ENCODE measurements at places on chromosomes 4 and X.

DNA sequence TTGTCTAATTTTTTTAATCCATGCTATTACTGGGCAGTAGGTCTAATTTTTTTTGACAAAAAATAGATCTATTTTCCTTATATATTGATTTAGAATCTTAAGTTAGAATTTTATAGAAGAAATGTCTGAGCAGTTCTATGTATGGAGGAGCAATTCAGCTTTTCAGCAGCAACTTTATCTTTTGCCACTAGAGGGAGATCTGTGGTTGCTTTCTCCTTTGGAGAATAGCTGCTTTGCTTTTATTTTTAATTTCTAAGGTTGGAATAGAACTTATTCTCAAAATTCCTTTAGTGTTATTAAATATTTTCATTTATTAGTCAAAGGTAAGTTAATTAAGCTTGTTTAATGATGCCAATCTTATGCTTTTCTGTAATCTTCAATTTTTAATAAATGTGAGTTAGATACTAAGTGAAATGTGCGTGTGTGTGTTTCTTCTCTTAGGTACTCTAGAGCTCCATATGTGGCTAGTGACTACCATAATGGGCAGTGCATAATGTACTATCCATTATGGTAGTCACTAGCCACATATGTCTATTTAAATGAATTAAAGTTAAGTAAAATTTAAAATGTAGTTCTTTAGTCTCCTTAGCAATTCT is 29.3 kb downstream of the FAM199X start:
- H3K4me1 ChIP-seq: no peaks in the 10 kb centered on the region
- no peaks in the 10 kb centered on the region for H3K27me3 ChIP-seq
- no peaks in the 10 kb centered on the region for H3K36me3 ChIP-seq

- H3K27ac ChIP-seq: no peak overlapping the region
- H3K36me3 ChIP-seq: no peaks in the 10 kb centered on the region
- H3K4me1 ChIP-seq: no peaks in the 10 kb centered on the region
- DNase-seq: no peak
- H3K27me3 ChIP-seq: no peaks in the 10 kb centered on the region
Measured at GRCh38 chr4:139208404-139208945, 31.5 kb upstream of the ELF2 start.

DNA sequence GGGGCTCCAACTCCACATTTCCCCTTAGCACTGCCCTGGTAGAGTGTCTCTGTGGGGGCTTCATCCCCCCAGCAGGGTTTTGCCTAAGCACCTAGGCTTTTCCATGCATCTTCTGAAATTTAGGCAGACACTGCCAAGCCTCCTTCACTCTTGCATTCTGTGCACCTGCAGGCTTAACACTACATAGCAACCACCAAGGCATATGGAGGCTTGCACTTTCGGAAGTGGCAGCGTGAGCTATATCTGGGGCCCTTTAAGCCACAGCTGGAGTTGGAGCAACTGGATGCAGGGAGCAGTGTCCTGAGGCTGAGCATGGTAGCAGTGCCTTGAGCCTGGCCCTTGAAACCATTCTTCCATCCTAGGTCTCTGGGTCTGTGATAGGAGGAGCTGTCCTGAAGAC is 214.8 kb upstream of the RPL34 start:
- DNase-seq: no peak
- H3K27me3 ChIP-seq: no peaks in the 10 kb centered on the region
- H3K27ac ChIP-seq: no peak overlapping the region
- no peaks in the 10 kb centered on the region for H3K36me3 ChIP-seq

- peaks cover 6% of the 10 kb centered on the region for H3K36me3 ChIP-seq
- DNase-seq: no peak
- no peak overlapping the region for H3K27ac ChIP-seq
- no peaks in the 10 kb centered on the region for H3K4me1 ChIP-seq
- no peak overlapping the region for H3K4me3 ChIP-seq
- no peaks in the 10 kb centered on the region for H3K27me3 ChIP-seq
Measured at GRCh38 chr4:94635177-94635576, 122.6 kb upstream of the BMPR1B start.

DNA sequence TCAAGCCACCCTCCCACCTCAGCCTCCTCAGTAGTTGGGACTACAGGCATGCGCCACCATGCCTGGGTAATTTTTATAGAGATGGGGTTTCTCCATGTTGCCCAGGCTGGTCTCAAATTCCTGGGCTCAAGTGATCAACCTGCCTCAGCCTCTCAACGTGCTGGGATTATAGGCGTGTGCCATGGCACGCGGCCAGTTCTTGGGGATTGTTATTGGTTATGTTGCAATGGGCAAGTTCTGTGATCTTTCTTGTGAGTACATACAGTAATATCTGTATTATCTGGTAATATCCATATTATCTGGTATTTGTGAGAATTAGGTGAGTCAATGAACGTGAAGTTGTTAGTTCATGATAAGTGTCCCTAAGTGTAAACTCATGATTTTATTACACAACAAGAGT is 90.3 kb upstream of the TBL1X start:
- no peak for DNase-seq
- H3K27me3 ChIP-seq: peaks cover 12% of the 10 kb centered on the region
- no peak overlapping the region for H3K27ac ChIP-seq
- no peak overlapping the region for H3K4me3 ChIP-seq
- H3K36me3 ChIP-seq: no peaks in the 10 kb centered on the region

DNA sequence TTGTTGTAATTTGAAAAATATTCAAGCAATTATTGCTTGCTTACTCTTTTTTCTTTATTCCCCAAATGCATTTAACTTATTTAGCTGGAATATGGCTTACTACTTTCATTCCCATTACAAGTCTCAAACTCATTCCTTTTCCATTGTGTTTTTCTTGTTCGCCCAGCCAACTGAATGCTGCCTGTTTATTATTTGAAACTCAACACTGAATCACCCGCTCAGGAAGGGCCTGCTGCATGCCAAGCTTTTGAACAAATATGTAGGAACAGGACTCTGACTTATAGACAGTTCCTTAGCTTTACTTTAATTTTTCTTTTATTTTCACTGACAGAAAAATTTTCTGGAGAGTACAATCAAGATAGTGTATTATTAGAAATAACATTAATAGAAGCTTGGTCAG is 12.9 kb downstream of the PCDH18 start:
- no peaks in the 10 kb centered on the region for H3K36me3 ChIP-seq
- no peaks in the 10 kb centered on the region for H3K4me1 ChIP-seq
- H3K4me3 ChIP-seq: no peak overlapping the region
- DNase-seq: no peak
- H3K27me3 ChIP-seq: no peaks in the 10 kb centered on the region

GRCh38 chrX:40513012-40513411 is 67.8 kb upstream of the ATP6AP2 start:
- H3K4me1 ChIP-seq: peaks cover 1% of the 10 kb centered on the region
- no peak overlapping the region for H3K4me3 ChIP-seq
- H3K27ac ChIP-seq: no peak overlapping the region

GRCh38 chr4:135207531-135207930 is 1005.9 kb upstream of the PABPC4L start:
- no peak for DNase-seq
- H3K4me3 ChIP-seq: no peak overlapping the region
- no peaks in the 10 kb centered on the region for H3K27me3 ChIP-seq
- H3K4me1 ChIP-seq: no peaks in the 10 kb centered on the region

GRCh38 chrX:71671938-71672337 is 4.6 kb downstream of the LOC101059915 start:
- no peak overlapping the region for H3K4me3 ChIP-seq
- H3K27me3 ChIP-seq: peaks cover 10% of the 10 kb centered on the region
- no peaks in the 10 kb centered on the region for H3K36me3 ChIP-seq
- peaks cover 13% of the 10 kb centered on the region for H3K4me1 ChIP-seq

- no peaks in the 10 kb centered on the region for H3K27me3 ChIP-seq
- DNase-seq: no peak
- H3K36me3 ChIP-seq: no peaks in the 10 kb centered on the region
- H3K4me1 ChIP-seq: no peaks in the 10 kb centered on the region
Measured at GRCh38 chr4:183149616-183150539, 50.8 kb downstream of the WWC2 start.

- no peak overlapping the region for H3K4me3 ChIP-seq
- no peak for DNase-seq
- peaks cover 31% of the 10 kb centered on the region for H3K36me3 ChIP-seq
- H3K4me1 ChIP-seq: peaks cover 11% of the 10 kb centered on the region
Measured at GRCh38 chr4:26402458-26402857, 81.6 kb downstream of the RBPJ start.

- no peak overlapping the region for H3K27ac ChIP-seq
- DNase-seq: no peak
- peaks cover 15% of the 10 kb centered on the region for H3K36me3 ChIP-seq
- H3K4me3 ChIP-seq: no peak overlapping the region
- H3K4me1 ChIP-seq: no peaks in the 10 kb centered on the region
- H3K27me3 ChIP-seq: no peaks in the 10 kb centered on the region
Measured at GRCh38 chr4:17939054-17939453, 82.5 kb downstream of the LCORL start.

DNA sequence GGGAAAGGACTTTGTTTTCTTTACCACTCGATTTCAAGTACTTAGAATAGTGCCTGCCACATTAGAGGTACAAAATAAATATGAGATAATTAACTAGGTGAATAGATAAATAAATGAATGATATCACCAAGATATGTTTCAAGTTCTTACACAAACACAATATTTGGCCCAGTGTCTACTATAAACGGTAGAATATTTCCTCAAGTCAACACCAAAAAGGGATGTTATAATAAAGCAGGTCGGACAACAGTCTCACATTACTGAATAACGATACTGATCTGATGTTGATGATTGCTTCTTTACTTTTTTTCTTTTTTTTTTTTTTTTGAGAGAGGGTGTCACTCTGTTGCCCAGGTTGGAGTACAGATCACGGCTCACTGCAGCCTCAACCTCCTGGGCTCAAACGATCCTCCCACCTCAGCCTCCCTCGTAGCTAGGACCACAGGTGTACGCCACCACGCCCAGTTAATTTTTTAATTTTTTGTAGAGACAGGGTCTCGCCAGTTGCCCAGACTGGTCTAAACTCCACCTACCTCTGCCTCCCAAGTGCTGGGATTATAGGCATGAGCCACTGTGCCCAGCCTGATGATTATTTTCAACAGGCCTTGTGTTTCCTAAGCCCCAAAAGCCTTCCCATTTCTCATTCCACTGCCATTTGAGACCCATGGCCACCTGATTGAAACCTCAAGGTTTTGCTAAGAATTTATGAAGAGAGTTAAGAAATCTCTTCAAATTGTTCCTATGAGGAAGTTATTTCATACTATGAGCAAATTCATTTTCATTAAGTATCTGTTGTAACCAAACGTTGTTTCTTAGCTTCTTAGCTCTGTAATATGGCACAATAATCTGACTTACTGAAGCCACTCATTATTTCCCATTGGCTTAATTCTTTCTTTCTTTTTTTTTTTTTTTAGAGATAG is 2.3 kb downstream of the MANBA start:
- peak overlapping the region; percentile 89 for H3K4me3 ChIP-seq
- no peaks in the 10 kb centered on the region for H3K27me3 ChIP-seq
- peaks cover 32% of the 10 kb centered on the region for H3K36me3 ChIP-seq
- no peak for DNase-seq
- H3K4me1 ChIP-seq: peaks cover 32% of the 10 kb centered on the region

DNA sequence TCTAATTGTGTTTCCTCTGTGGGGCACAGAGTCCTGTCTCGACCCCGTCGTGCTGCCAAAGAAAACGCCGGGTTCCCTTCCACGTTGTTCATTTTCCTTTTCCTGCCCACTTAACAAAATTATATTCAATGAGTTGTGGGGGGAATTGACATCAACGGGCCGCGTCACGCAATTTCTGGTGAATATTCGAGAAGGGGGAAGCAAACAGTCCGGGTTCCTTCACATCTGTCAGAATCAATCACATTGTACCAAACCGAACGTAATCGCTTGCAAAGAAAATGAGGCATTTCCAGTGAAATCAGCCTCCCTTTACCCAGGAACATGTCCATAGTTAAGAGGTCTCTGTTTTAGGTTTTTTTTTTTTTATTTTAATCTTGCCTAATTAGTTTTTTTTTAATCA is 243.5 kb downstream of the SHOX start:
- no peaks in the 10 kb centered on the region for H3K36me3 ChIP-seq
- no peak overlapping the region for H3K27ac ChIP-seq
- DNase-seq: no peak
- no peaks in the 10 kb centered on the region for H3K4me1 ChIP-seq
- peaks cover 18% of the 10 kb centered on the region for H3K27me3 ChIP-seq
- no peak overlapping the region for H3K4me3 ChIP-seq

DNA sequence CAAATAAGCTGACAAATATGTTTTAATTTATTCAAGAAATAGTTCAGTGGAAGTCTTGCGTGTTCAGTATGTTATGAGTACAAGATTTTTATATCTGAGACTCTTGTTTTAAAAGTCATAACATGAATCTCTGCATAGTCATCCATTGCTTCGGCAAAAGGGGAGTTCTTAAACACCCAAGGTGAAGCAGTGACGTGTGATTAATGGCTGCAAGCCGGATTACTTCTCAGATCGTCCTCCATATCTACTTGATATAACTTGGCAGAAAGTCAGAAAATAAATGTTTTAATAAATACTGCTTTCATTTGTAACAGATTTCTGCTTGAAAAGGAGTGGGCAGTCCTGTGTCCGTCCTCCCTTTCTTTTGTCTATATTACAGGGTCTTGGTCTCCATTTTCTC is 64.6 kb upstream of the IL15 start:
- H3K27ac ChIP-seq: no peak overlapping the region
- H3K4me3 ChIP-seq: no peak overlapping the region
- no peak for DNase-seq
- H3K27me3 ChIP-seq: no peaks in the 10 kb centered on the region
- peaks cover 3% of the 10 kb centered on the region for H3K4me1 ChIP-seq

- H3K36me3 ChIP-seq: no peaks in the 10 kb centered on the region
- H3K4me1 ChIP-seq: no peaks in the 10 kb centered on the region
- DNase-seq: no peak
- no peak overlapping the region for H3K4me3 ChIP-seq
- no peaks in the 10 kb centered on the region for H3K27me3 ChIP-seq
Measured at GRCh38 chrX:146863566-146863965, 49.0 kb upstream of the CXorf51A start.

GRCh38 chr4:128600996-128601871 is 208.3 kb upstream of the JADE1 start:
- H3K4me1 ChIP-seq: peaks cover 2% of the 10 kb centered on the region
- H3K4me3 ChIP-seq: no peak overlapping the region
- H3K36me3 ChIP-seq: no peaks in the 10 kb centered on the region

DNA sequence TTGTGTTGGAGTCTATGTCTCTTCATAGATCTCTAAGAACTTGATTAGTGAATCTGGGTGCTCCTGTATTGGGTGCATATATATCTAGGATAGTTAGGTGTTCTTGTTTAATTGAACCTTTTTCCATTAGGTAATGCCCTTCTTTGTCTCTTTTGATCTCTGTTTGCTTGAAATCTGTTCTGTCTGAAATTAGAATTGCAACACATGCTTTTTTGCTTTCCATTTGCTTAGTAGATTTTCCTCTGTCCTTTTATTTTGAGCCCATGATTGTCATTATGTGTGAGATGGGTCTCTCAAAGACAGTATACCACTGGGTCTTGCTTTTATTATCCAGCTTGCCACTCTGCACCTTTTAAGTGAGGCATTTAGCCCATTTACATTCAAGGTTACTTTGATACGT is 79.1 kb upstream of the APOOL start:
- no peak for DNase-seq
- no peak overlapping the region for H3K27ac ChIP-seq
- no peaks in the 10 kb centered on the region for H3K36me3 ChIP-seq
- no peaks in the 10 kb centered on the region for H3K4me1 ChIP-seq
